ENCODE measurements at places on chromosomes 3 and 15. TPM values are rescaled to one million over a fixed set of nuclear protein-coding genes. Genes with fewer than 3 reads are reported as not detected.

GOLGA6L10 gene
- 2.0 TPM for total RNA-seq

MOBP gene
- 0.05 TPM for total RNA-seq

CSPG5 gene
- total RNA-seq: 2.9 TPM

MME gene
- 59.3 TPM for total RNA-seq

GCSAM gene
- 1.7 TPM for total RNA-seq

CAV3 gene
- 6.8 TPM for total RNA-seq

MYZAP gene
- 19.2 TPM for total RNA-seq

SLC28A1 gene
- total RNA-seq: 0.11 TPM

ZIC1 gene
- not detected for total RNA-seq

RYR3 gene
- total RNA-seq: 10.5 TPM

CFAP100 gene
- total RNA-seq: not detected

SNTN gene
- not detected for total RNA-seq

LRRC31 gene
- total RNA-seq: not detected

CFAP92 gene
- total RNA-seq: 1.9 TPM

MAGI1 gene
- total RNA-seq: 46.7 TPM

EPHB3 gene
- 28.0 TPM for total RNA-seq

CP gene
- total RNA-seq: 1.9 TPM

GNAT1 gene
- not detected for total RNA-seq

CCDC33 gene
- total RNA-seq: 0.42 TPM

GTF2A2 gene
- total RNA-seq: 37.9 TPM

CYP8B1 gene
- not detected for total RNA-seq

TTC21A gene
- total RNA-seq: 4.3 TPM

STARD5 gene
- total RNA-seq: 25.5 TPM

XXYLT1 gene
- total RNA-seq: 18.5 TPM

APOD gene
- total RNA-seq: 11.7 TPM

CAND2 gene
- total RNA-seq: 10.7 TPM

ATP13A3 gene
- 111 TPM for total RNA-seq

CLRN1 gene
- total RNA-seq: not detected

MESP2 gene
- total RNA-seq: not detected

LTF gene
- 3.3 TPM for total RNA-seq

DAZL gene
- total RNA-seq: not detected

RHOV gene
- total RNA-seq: 9.3 TPM

GMPS gene
- 35.9 TPM for total RNA-seq

SPESP1 gene
- total RNA-seq: 1.2 TPM

Data from urinary bladder (tissue), 4 donors.